NCI-H69 (cell line): ENCODE measurements at places on chromosomes 2 and 18.

DNA sequence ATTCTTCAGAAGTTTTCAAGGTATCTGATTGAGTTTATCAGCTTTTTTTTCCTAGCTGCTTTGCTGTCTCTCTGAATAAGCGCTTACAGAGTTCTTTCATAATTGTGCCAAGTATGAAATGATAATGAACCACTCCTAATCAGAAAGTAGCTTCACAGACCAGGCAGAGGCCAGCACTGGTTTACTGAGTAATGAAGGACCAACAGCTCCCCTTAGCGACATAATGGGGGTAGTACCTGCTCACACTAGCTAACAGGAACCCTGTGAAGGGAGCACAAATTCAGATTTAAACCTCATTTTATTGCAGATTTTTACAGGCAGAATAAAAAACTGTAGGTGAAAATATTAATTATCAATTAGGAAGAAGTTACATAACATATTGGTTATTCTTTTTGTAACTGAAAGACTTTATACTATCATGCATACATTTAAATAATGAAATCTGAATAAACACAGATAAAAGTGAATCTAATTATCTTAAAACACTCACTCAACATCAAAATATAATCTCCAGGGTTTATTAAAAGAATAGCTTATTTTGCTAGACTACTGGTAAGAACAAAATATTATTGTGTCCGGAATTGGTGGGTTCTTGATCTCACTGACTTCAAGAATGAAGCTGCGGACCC lies 53.7 kb upstream of the LRRC30 start:
- DNase-seq = peak; percentile 76

DNA sequence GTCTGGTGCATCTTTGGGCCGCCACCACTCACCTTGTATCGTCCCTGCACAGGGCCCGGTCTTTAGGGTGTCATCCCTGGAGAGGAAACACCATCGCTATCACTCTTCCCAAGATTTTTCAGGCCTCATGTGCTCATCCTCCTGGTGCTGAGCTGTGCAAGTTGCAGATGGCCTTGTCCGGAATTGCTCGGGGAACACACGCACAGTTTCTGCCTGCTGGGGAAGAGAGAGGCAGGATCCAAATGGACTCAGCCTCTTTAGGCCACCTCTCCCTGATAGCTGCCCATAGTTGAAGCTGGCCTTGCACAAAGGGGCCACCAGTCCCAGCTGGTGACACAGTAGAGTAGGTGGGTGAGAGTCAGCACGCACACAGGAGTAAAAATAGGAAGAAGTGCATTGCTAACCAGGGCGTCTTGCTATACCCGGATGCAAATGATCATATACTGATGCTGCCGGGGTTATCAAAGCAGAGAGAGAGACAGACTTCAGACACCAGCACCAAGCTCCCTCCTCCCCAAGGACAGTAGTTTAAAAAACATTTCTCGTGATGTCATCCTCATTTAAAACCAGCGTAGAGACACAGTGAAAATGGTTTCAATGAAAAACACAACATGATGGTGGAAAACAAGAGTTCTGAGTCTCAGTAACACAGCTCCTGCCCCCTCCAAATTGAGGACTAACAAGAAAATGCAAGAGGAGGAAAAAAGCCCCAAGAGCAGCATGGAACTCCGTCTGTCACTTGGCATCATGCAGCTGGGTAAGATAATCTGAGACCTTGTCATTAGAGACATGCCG lies 147.5 kb upstream of the NCK2 start:
- DNase-seq = no peak

DNA sequence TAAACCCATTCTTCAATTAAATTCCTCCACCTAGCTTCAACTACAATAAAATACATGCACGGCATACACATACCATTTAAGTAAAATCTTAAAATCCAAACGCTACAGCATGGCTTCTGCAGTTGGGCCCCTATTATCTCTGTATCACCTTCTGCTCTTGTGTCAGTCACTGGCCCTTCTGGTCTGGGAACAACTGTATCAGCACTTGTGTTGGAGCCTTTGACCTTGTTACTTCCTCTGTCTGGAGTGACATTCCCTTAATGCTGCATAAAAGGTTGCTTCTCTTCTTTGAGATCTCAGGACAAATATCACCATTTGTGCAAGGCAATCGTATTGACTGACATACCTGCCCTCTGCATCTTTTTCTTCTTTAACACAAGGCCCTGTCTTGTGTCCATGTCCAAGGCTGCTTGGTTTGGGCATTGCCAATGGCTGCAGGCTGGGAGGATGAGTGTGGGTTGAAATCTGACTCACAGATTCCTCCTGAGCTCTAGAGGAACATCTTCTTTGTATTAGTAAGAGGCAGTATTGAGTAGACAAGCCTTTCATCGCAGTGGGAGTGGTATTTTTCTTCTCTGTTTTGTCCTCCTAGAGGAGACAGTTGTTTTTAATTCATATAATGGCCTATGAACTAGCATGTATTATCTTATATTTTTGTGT lies 267.8 kb upstream of the TRIB2 start:
- no peak for DNase-seq

DNA sequence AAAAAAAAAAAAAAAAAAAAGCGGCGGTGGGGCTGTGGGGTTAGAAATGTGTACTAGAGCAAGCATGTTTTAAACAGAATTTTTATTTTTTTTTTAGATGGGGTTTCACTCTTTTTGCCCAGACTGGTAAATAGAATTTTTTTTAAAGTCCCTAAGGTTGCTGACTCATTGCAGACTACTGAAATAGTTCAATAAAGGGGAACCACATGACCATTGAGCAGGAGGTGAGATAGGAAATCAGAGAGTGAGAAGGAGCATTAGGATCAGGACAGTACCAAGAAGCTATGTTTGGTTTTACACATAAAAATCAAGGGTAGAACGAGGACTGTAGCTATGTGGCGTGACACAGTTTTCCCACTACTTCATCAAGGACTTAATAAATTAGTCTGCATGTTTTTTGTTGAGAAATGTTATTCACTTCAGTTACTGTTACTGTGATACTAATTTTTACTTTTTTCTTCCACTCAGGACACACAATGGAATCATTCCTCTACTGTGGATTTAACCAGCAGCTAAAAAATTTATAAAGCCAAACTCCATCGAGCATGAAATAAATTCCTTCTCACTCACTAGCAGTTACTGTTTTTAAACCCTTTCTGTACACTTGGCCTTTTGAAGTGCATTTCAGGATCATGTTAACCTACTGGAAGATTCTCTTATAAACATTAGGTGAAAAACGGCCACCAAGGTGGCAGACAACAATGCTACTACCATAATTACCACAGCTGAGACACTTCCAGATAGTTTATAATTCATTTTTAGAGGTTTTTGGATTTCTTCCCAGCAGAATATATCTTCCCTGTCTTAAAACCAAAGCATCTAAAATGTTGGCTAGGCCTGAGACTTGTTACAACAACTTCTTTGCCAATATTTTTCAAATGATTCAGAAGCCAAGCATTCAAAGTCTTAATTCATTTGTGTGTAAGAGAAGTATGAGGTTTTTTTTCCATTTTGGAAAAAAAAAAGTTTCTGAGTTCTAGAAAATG lies 33.2 kb downstream of the LAMA1 start:
- no peak for DNase-seq

- DNase-seq = no peak
Measured at GRCh38 chr2:195477996-195478382, 179.0 kb upstream of the SLC39A10 start.

- peak; percentile 23 for DNase-seq
Measured at GRCh38 chr18:13397504-13398163, 179.1 kb downstream of the LDLRAD4 start.

GRCh38 chr2:21585881-21586280 lies 462.1 kb downstream of the TDRD15 start:
- no peak for DNase-seq

- DNase-seq = no peak
Measured at GRCh38 chr2:108870069-108870644, 83.6 kb downstream of the CCDC138 start.

DNA sequence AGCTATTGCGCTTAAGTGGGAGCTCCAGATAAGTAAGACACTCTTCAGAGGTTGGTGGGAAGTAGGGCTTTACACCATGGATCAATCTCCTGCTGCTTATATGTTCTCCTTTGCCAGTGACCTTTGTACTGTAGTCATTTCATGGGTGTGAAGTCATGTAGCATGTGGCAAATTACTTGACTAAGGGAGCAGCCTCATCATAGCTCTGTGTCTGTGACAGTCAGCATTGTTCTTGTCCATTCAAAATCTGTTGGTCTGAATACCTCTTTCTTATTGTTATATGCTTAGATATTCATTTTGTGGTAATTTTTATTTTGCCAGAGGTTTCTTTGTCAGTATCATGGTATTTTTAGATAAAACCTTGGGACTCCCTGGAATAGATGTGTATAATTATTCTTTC lies 18.2 kb downstream of the SLC4A1AP start:
- no peak for DNase-seq

DNA sequence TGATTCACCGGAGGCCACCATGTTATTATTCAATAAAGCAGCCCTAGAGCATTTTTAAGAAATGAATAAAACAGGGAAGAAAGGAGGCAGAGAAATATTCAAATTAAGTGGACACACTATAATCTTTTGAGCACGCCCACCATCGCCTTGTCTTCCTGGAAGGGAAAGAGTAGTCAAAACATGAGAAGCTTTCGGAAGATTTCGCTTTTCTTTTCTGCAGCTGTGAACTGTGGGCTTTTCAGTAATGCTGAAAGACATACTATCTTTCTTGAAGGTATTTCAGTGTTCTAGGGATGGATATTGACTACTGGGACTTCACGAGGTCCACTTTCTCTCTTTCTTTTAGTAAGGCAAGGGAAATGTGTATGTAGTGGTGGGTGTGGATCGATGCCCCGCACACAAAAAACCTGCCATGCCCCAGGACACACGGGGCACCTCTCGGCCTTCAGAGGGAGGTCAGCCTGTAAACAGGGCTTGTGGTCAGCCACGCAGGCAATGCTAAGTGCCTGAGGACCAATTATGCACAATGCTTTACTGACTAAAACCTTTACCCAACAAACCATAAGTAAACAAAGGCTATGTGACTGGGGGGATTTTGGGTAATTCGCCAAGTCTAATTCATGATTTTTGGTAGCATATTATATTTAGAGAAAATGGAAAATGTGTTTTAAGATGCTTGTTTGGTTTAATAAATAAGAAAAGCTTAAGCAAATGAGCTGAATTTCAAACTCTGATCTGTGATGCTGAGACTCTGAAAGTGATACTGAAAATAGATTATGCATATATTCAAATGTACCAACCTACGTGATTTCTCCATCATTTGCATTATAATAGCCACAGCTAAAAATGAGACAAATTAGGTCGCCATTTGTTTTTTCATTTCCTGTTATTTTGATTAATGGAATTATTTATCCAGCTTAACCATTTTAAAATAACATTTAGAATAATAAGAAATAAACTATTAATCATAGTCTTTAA lies 130.5 kb downstream of the ZNF516 start:
- DNase-seq = no peak

GRCh38 chr18:5958822-5959221 lies 63.5 kb upstream of the TMEM200C start:
- no peak for DNase-seq

DNA sequence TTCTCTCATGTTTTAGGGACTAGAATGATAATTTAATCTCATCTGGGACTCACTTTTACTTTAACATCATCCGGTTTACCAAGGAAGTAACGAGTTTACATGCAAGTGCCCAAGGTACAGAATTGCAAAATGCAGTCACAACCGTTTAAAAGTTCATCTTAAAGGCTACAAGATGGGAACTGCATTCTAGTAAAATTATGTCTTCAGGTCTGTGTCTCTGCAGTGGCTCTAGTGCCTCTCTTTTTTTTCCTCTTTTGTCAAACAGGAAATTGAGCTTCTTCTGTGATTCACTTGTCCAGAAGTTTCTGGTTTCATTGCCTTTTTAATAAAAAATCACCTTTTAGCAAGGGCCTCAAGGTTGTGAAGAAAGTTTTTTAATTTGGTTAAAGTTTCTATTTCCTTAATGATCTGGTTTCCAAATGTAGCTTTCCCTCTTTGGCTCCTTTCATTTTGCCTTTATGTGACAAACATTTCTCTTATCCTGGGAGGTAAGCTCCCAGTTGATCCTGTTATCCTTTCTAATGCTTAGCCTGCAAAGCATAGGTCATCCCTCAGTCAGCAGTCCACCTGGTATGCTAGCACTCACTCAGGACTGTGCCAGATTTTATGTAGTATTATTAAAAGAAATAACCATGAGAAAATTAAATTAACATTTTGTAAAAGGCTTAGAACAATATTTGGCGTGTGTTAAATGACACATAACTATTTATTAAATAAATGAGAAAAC lies 2.4 kb downstream of the GLS start:
- DNase-seq = peak; percentile 6

DNA sequence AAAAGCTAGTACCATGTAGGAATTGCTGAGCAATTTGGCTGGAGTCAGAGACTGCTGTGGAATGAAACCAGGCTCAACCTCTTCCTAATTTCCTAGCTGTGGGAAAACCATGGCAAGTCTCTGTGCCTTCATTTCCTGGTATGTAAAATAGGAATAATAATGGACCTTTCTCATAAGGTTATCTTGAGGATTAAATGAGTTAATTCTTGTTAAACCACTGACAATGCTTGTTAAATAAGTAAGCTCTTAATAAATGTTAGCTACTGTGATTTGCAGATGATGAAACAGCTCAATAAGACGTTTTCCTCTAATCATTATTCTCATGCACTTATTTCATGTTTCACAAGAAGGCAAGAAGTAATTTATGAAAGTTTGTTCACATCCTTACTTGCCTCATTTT lies 346.7 kb downstream of the RND3 start:
- peak; percentile 19 for DNase-seq

DNA sequence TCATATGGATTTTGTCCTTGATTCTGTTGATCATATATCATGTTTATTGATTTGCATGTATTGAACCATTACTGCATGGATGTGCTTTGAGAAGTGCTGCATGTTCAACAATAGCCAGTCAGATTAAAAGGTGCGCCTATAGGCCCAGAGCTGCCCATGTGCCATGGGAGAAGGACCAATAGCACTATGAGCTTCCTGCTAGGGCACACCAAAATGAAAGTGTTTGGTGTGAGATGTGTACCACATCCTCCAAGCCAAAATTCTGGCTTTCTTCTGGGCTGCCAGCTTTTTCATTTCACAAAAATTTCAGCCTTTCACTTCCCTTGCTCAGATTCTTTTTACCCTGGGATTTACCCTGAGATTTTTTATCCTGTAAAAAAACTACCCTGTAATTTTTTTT lies 34.8 kb upstream of the MMADHC start:
- no peak for DNase-seq

GRCh38 chr2:68809324-68810240 lies 61.6 kb downstream of the BMP10 start:
- DNase-seq = peak; percentile 30

DNA sequence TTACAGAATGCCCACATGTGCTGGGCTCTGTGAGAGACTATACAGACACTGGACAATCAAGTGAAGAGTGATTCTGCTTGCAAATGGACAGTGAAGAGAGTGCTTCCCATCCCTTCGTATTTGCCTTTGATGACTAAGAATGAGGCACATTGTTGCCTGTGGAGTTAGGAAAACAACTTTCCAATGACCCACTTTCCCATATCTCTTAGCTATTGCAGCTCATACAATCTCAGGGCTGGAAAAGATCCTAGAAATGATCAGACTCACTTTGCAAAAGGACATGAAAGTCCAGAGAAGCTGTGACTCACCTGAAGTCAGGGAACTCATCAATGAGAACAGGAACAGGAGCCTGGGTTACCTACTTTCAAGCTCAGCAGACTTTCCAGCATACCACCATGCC lies 440.5 kb upstream of the TCF4 start:
- no peak for DNase-seq
